ENCODE measurements at places on chromosomes 7 and 10.
A peak's percentile ranks its signal among the peaks of the same experiment; 100 is the strongest.

DNA sequence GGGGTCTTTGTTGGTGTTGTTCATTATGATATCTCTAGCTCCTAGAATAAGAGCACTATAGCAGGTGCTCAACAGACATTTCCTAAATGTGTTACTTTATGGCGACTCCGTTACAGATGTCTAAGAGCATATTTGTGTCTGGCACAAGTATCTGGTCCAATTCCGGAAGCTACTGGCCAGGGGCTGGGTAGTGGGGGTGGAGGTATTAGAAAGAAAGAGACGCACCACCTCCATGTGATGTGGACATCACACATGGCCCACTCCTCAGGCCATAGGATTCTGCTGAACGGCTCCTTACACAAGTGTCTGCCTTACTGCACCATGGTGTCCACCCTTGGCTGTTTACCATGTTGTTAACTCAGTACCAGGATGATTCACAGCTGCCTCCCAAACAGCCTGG lies 296.8 kb upstream of the MKI67 start:
- DNase-seq, result no peak

DNA sequence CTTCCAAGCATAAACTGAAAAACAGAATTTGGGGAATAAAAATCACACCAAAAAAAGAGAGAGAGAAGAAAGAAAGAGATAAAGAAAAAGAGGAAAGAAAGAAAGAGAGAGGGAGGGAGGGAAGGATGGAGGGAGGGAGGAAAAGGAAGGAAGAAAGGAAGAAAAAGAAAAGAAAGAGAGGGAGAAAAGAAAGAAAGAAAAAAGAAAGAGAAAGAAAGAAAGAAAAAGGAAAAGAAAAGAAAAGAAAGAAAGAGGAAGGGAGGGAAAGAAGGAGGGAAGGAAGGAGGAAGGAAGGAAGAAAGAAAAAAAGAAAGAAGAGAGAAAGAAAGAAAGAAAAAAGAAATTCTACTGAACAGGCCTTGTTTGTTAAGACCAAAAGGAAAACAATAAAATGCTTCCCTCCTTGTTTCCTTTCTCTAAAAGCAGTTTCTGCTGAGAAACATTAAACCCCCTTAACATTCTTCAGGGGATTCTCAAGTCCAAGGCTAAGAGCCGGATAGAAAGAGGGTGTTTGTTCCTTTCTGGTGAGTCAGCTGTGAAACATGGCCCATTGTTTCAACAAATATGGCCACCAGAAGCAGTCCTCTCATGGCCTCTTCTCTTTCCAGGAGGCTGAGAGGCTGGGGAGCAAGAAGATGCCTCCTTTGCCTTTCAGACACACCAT lies 46.9 kb upstream of the GPAM start:
- DNase-seq, result no peak

DNA sequence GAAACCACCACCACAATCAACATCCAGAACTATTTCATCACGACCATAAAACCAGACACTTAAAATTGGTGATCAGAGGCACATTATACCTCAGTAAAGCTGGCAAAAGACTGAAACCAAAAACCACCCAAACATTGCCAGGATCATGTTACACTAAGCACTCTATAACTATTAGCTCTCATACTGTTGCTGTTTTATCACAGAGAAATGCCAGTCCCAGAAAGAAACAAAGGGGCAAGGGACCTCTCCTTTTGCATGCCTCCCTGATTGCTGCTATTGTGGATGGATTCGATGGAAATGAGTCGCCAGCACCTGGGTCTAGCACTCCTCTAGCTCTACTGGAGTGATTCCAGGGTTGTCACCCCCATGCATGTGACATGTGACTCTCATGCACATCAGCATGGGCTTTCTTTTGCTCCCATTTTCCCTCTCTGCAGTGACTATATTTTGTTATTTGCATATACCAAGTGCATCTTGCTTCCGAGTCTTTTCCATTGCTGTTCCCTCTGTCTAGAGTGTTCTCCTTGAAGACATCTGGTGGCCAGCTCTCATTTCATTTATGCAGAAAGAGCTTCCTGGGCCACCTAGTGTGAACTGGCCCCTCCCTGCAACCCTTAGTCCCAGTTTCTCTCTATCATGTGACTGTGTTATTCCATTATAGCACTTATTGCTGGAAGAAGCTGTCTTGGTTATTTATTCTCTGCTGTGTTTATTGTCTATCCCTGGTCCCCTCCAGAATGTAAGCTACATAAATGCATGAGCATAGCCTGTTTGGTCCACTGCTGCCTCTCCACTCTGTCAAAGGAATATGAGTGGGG lies 300.6 kb downstream of the PLXNA4 start:
- DNase-seq, result peak; percentile 45

DNA sequence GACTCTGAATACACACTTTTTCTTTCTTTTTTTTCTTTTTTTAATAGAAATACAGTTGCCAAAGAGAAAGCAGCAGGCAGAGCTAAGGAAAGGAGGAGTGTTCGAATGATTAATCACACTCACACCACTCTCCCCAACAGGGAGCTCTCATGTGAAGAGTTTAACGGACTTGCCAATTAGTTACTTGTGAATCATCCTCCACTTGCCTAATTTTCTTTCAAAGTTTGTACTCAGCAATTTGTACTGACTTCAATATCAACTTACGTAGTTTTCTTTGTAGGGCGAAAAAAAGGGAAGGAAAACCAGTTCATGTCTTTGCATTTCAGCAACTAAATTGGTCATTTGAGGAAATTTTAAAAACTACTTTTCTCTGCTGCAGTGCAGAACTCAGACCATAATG lies 109.2 kb downstream of the PIP4K2A start:
- no peak for DNase-seq

DNA sequence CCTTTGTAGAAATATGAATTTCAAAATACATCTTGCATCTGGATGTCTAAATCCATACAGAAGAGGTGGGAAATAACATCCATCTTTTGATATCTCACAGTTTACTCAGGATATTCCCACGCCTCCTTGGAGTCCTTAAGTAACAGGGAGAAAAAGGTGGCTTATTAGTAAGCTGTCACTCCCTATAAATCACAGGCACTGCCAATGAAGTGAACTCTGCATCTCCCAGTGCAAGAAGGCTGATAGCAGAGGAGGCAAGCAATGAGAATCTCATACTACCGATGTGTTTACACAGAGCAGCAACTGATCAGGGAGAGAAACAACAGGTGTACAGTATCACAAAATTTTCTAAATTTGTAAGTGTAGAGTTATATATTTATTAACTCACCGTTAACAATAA lies 551.8 kb downstream of the NXPH1 start:
- no peak for DNase-seq

- no peak for DNase-seq
Observed at GRCh38 chr10:112383325-112383724, 9.4 kb downstream of the ACSL5 start.

GRCh38 chr7:70316745-70317144 lies 718.5 kb downstream of the AUTS2 start:
- no peak for DNase-seq

DNA sequence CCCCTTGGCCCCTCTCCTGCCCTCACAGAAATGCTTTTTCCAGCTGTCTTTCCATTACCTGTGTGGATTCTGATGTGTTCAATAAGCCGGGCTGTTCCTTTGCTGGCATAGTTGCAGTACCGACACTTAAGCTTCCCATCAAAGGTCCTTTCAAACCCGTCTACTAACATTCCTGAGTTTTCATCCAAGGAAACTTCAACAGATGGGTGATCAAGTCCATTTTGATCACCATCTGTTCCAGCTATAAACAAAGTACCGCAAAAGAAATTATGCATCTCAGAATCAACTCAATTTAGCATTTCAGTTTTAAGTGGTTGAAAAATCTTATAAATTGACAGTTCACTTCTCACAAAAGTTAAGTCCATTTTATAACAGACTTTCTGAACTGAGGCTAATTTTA lies 12.7 kb downstream of the IKZF5 start:
- DNase-seq, result no peak

- DNase-seq, result no peak
Observed at GRCh38 chr10:43912469-43912868, 263.8 kb upstream of the ZNF32 start.

DNA sequence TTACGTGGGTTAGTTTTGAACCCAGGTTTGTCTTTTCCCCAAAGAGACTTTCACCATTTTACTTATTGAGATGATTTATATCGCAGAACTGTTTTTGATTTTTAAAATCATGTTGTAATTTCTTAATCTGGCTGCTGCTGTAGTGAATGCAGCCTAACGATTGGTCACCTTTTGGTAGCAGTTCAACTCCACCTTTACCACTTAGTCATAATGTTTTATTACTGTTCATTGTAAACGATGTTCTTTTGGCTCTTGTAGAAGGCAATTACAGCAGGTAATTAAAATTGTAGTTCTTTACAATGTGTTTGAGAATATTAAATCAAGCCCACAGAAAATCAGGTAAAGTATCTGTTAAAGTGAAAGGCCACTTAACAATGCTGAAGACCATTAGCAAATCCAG lies 531.1 kb downstream of the SDK1 start:
- DNase-seq, result no peak

DNA sequence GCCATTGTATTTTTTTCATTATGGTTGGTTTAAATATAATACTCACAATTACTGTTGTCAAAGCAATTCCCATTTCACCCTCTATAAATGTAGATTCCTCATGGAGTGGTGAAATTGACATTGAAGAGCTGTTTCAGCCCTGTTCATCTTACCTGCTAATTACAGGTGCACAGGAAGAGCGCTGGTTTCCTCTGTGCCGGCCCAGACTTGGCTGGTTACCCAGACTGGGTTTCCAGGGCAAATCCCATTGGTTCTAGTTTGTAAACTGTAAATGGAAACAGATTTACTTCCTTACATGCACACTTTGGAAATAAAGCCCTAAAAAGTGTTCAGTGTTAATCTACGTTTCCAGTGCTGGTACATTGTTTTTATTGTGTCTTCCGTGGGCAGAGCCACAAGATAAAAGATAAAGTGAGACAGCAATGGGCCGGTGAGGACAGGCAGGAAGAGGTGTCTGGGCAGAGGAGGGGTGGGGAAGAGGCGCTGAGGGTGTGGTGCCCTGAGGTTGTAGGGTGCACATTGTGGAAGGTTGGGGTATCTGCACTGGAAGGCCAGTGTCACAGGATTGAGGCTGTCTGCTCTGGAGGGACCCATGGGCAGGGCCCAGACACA lies 71.6 kb upstream of the ZPBP start:
- DNase-seq, result no peak

GRCh38 chr10:69732147-69732825 lies 69.4 kb upstream of the COL13A1 start:
- DNase-seq, result no peak

- DNase-seq, result no peak
Observed at GRCh38 chr7:16978358-16979244, 96.8 kb upstream of the AGR3 start.

- DNase-seq, result no peak
Observed at GRCh38 chr10:126081841-126082466, 185.6 kb downstream of the FANK1 start.

- no peak for DNase-seq
Observed at GRCh38 chr7:29500719-29501118, 62.9 kb upstream of the PRR15 start.

- DNase-seq, result no peak
Observed at GRCh38 chr7:131623154-131623553, 66.7 kb upstream of the PODXL start.

- DNase-seq, result no peak
Observed at GRCh38 chr10:1370298-1370697, 314.1 kb downstream of the WDR37 start.

DNA sequence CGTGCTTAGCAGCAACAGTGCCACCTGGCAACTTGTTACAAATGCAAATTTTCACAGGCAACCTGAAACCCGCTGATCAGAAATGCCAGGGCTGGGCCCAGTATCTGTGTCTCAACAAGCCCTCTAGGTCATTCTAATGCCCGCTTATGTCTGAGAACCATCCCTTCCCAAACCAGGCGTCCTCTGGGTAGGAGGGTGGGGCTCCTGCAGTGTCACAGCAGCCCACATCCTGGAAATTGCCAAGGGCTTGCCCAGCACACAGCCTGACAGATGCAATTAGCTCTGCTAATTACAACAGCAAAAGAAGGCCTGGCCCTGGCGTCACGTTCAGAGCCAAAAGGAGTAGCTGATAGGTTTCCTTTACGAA lies 15.9 kb downstream of the ITPRIP start:
- DNase-seq, result no peak

- no peak for DNase-seq
Observed at GRCh38 chr7:108623220-108623619, 53.5 kb downstream of the DNAJB9 start.

DNA sequence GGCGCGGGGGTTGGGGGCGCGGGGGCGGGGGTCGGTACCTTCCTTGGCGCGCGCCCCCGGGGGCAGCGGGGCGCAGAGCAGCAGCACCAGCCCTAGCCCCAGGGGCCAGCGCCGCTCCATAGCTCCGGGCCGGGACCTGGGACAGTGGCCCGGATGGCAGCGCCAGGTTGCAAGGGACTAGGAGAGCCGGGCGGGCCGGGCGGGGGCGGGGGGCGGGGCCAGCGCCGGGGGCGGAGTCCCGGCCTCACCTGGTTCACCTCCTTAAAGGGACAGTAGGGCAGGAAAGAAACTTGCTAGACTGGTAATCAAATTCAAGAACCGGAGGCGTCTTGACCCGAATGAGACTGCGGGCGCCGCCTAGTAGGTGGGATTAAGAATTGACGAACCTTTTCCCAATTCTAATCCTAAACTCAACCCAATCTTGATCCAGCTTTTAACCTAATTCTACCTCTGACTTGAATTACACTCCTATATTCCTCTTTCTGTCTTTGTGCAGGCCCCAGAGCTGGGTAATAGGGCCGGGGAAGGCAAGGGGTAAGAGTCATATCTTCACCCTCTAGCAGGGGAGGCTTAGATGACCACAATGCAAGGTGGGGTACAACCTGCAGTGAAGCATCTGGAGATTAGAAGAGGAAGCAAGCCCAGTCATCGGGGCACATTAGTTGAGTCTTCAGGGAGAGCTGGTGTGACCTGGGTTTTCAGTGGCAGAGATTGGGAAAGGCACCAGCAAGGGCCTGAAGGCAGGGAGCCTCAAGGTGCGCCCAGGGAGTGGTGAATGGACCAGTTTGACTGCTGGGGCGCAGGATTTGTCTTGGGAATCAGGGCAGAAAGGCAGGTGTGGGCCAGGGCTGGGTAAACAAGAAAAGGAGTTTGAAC lies at the start of gene EPHA1:
Gene EPHA1 (minus strand): TSS at position 171 of the 876 bp plus-strand sequence. CDS start 51 bp downstream, at position 120.
- DNase-seq, result no peak

DNA sequence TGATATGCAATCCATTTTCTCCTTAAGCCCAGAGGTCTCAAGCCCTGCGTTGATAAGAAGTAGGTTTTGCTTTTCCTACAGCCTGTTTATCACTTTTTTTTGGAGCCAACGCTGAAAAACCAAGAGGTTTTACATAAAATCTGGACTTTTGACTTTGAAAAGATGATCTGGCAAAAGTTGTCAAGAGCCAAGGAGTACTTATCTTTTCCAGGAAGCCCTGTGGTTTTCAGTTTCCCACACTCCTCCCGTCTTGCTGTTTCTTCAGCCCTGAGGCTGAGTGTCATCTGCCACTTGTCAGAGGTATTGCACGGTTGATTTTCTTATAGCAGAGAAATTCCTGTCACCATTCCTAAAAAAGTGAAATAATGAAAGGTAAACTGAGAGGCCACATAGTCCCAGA lies 108.7 kb downstream of the TYW1 start:
- no peak for DNase-seq

GRCh38 chr10:71289421-71290130 lies 29.5 kb upstream of the SLC29A3 start:
- no peak for DNase-seq

Data from NCI-H1092 (cell line).